ENCODE measurements at places on chromosomes 12 and 14.

DNA sequence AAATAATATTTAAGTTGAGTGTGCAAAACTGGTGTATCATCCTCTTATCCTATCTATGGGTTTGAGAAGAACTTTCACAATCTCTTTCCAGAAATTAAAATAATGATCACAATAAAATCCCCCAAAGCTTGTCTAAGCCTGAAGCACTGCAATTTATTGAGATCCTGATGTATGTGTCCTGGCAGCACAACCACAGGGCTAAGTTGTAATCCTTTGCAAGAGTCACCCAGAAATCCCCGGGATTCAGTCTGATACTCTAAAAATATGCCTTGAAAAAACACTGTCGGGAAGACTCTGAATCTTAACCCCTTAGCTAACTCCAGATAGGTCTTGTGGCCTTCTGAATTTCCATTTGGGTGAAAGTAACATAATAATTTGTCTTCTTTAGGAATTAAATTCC is 40.3 kb upstream of the STXBP6 start:
- no peak for DNase-seq

DNA sequence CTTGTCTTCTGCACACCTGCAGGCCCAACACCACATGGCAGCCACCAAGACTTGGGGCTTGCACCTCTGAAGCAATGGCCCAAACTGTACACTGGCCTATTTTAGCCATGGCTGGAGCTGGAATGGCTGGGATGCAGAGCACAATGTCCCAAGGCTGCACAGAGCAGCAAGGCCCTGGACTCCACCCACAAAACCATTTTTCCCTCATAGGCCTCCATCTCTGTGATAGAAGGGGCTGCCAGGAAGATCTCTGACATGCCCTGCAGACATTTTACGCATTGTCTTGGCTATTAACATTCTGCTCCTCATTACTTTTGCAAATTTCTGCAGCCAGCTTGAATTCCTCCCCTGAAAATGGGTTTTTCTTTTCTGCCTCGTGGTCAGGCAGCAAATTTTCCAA is 22.1 kb downstream of the ATXN7L3B start:
- no peak for DNase-seq

- DNase-seq: no peak
These were observed 64.4 kb downstream of the FUT8 start for GRCh38 chr14:65476942-65477318.

DNA sequence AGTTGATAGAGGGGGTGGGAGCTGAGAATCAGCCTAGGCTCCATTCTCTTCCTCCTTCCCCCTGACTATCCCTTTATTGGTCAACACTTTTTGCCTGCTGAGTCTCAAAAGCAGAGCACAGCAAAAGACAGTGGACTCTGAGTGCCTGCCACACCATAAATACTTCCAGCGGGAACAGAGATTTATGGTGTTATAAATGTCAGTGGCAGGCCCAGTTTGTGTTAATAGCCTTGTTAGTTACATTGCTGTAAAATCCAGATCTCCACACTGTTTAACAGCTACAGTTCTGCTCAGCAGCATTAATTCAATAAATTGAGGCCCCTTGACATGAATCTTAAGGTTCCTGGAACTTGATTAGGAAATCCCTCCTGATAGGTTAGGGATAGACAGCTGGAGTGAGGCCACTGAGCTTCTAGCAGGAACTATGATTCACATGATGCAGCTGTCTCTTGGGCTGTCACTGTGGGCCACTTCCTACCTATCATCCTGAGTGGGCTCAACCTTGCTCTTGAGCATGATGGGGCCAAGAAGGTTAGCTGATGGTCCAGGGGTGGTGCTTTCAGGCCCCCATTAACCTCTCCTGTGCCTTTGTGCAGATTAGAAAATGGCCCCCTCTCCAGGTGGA is 295.2 kb upstream of the SRRM4 start:
- no peak for DNase-seq

GRCh38 chr14:91245029-91245428 is 525 bp upstream of the GPR68 start:
- no peak for DNase-seq

DNA sequence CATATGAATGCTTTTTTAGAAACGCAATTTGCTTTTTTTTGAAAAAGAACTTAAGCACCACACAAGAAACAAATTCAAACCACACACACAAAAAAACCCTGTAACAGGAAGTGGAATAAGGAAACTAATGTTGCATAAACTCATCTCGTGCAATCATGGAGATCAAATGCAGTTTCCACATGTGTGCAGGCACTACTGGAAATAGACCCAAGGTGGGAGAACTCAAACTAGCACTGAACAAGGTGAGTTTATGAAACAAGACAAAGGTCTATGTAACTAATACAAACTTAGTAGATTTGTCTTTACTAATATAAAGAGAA is 17.5 kb downstream of the NIN start:
- no peak for DNase-seq

DNA sequence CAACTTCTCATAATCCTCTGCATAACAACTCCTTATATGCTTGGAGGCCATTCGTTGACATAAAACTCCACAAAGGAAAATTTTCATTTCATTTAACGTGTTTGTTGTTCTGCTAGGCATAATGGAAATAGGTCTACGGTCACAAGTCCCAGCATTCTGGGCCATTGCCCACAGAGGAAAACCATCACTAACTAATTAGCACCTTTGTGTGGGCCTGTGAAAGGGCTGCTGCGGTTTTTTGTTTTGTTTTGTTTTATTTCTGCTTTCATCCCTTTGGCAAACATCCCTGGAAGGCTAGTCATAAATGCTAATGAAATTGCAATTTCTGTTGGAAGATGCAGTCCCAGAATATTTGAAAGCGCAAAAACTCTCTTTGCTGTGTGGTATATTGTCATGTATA is 180.3 kb downstream of the RMST start:
- DNase-seq: no peak

DNA sequence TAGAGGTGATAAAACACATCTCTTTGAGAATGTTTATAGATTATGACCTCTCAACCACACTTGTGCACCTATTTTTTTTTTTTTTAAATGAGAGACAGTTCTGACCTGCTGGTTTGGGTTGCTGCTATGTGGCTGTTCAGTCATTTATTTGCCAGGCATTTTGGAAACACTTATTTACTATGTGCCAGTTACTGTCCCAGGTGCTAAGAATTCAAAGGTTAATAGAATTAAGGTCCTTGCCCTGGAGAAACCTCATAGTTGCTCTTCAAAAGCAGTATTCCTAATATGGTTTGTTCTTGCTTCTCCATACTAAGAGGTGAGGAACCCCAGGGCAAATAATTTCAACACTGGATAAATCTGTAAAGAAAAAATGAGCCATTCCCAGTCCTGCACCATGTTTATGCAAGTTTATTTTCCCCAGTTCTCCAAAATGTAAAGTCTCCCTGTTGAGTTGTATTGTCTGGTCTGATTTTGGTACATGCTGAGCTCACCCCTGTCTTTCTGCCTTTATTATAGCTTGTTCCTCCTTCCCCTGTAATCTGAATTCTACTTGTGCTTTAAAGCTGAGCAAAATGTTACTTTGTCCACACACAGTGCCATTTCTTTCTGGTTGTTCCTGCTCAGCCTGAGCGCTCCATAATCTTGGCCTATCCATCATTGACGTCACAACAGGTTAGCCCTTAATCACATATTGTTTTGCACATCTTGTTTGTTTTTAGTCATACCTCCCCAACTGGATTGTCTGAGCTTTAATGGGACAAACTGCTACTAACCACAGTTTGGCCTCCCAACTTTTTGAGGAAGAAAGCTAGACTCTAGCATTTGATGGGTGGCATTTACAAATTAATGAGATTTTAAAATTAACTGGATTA is 56.7 kb downstream of the SRGAP1 start:
- DNase-seq: no peak

DNA sequence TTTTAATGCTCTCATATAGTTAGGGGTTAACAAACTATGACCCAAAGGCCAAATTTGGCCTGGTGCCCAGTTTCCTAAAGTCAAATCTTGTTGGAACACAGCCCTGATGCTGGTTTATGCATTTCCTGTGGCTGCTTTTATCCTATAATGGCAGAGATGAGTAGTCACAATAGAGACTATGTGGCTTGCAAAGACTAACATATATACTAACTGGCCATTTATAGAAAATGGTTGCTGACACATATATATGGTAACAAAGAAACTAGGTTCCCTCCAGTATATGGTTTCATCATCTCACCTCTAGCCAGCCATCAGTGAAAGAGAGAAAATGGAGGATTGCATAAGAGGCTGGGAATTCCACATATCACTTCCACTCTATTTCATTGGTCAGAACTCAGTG is 10.8 kb downstream of the NAV3 start:
- DNase-seq: no peak

DNA sequence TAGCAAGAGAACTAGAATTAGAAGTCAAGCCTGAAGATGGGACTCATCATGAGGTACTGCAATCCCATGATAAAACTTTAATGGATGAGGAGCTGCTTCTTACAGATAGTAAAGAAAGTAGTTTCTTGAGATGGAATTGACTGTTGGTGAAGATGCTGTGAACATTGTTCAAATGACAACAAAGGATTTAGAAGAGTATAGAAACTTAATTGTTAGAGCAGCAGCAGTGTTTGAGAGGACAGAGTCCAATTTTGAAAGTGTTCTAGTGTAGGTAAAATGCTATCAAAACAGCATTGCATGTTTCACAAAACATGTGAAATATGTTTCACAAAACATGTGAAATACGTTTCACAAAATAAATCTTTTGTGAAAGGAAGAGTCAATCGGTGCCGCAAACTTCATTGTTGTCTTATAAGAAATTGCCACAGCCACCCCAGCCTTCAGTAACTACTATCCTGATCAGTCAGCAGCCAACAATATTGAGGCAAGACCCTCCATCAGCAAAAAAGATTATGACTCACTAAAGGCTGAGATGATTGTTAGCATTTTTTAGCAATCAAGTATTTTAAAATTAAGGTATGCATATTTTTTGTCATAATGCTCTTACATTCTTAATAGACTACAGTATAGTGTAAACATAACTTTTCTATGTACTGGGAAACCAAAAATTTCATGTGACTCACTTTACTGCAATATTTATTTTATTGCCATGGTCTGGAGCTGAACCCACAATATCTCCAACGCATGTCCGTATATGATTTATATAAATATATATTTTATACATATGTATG is 173.4 kb upstream of the BMP4 start:
- no peak for DNase-seq

GRCh38 chr12:105204916-105205315 is 31.1 kb downstream of the APPL2 start:
- peak; percentile 78 for DNase-seq

- DNase-seq: no peak
These were observed 102.6 kb downstream of the SCARB1 start for GRCh38 chr12:124761056-124761455.

DNA sequence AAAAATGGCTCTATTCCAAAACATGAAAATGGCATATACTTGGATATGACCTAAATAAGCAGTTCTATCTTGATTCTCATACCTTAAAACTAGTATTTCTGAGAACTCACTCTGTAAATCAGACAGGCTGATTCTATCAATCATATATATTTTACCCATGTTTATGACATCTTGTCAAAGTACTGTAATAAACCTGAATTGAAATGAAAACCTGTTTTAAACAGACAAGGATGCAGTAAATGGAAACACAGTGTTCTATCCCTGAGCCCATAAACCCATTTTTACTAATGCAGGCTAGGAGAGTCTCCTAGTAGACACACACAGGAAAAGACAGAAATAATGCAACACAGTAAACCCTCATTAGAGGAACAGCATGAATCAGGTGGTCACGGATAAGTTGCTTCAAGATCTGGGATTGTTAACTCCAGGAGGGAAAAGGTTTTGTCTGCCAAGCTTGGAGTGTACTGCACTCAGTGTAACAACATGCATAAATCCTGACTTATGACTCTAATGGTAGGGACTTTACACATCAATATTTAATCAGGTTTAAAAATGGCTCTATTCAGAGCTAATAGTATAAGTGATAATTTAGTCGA is 93.6 kb upstream of the CPNE8 start:
- DNase-seq: no peak

GRCh38 chr14:24996930-24997725 is 52.8 kb downstream of the STXBP6 start:
- no peak for DNase-seq

DNA sequence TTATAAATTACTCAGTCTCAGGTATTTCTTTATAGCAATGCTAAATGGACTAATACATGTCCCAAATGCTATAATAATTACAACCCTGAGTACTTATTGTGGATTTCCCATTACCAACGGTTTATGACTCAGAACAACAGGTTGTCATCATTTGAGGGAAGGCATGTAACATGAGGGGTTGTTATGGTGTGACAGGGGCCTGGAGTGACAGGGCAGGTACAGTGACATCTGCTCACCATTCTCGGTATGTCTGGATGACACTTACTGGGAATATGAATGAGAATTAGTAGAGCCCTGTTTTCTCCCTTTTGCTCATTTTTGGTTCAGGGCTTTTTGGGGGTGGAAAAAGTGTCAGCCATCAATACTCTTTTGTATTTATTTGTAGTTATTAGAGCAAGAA is 36.2 kb upstream of the FERMT2 start:
- DNase-seq: no peak

- DNase-seq: no peak
These were observed 382.8 kb downstream of the BCL11B start for GRCh38 chr14:98888927-98889835.

DNA sequence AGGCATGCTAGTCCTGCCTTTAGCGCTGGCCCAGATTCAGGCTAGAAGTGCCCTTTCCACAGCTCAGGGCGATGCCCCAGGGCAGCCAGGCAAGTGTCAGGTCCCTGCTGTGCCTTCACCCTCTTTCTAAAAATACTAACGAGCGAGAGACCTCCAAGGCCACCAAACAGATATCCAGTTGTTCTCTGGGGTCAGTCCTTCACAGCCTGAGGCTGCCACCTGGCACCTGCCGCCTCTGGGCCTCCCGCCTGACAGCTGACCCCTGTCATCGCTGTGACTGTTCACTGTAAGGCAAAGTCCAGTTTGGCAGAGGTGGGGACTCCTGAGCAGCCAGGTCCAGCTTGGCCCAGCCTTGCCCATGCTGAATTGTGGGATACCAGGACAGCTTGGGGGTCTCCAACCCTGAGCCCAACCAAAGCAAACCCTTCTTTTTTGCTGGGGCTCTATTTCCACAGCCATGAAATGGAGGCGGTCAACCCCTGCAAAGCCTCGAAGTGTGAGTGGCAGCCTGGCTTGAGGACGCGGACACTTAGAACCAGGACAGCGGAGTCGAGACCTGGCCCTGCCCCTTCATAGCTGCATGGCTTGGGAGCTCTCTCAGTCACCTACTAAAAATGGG is 79.9 kb downstream of the NINJ2 start:
- DNase-seq: no peak

GRCh38 chr14:60757567-60758002 is 23.0 kb downstream of the MNAT1 start:
- DNase-seq: peak; percentile 57

GRCh38 chr12:93163260-93164036 is 214.3 kb upstream of the NUDT4 start:
- DNase-seq: peak; percentile 64

DNA sequence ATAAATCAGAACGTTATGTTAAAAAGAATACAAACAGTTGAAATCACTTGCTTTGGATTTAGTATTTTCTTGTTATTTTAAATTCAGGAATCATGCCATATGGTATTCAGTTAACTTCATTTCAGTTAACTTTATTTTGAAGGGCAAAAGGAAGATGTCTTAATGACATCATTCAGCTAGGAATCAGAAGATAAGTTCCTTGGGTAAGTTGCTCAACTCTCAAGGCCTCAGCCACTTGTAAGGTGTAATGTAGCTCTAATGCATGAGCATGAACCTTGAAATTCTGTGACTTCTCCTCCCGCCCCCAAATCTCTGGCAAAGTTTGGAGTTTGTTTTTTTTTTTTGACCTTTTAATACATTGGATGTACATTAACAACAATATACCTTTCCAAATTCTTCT is 42.6 kb downstream of the FRS2 start:
- no peak for DNase-seq
